Non-pigmented ciliary epithelial cell (primary cell): ENCODE measurements at places on chromosomes 3 and 15.

- DNase-seq, result no peak
These were observed 75.0 kb upstream of the RNU6-1 start for GRCh38 chr15:67914537-67915460.

DNA sequence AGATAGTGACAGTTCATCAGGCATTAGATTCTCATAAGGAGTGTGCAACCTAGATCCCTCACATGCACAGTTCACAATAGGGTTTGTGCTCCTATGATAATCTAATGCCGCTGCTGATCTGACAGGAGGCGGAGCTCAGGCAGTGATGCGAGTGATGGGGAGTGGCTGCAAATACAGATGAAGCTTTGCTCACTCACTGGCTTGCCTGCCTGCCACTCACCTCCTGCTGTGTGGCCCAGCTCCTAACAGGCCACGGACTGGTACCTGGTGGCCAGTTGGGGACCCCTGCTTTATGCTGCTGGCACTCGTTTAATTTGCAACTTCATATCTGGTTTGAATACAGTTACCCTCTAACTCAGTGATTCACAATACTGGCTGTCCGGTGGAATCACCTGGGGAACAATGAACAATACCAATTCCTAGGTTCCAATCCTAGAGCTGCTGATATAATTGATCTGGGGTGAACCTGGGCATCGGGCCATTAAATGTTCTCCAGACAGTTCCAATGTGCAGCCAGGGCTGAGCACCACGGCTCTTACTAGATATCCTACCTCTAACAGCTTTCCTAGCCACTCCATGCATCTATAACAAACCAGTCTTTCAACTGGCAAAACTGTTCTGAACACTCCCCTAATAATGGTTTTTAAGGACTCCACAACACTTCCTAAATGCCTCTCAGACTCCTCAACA, 131.4 kb downstream of the ATP1B3 start:
- DNase-seq, result no peak

GRCh38 chr3:107870943-107871638, 219.7 kb downstream of the CD47 start:
- DNase-seq, result no peak

GRCh38 chr3:89300981-89301380, 193.6 kb downstream of the EPHA3 start:
- no peak for DNase-seq

GRCh38 chr3:125960456-125961288, 8.3 kb upstream of the ROPN1B start:
- DNase-seq, result no peak

DNA sequence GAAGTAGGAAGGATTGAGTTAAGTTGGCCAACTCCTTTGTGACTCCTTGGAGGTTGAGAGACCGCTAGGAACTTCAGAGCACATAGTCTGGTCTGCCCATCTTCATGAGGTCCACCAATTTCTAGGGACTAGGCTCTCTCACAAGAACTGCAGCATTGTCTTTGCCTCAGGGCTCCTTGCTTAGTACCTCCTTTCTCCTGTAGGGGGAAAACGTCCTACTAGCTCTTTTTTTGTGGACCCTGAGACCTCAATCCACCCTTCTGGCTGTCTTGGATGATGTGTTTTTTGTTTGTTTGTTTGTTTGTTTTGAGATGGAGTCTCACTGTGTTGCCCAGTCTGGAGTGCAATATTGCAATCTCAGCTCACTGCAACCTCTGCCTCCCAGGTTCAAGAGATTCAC, 21.6 kb downstream of the REC114 start:
- no peak for DNase-seq

DNA sequence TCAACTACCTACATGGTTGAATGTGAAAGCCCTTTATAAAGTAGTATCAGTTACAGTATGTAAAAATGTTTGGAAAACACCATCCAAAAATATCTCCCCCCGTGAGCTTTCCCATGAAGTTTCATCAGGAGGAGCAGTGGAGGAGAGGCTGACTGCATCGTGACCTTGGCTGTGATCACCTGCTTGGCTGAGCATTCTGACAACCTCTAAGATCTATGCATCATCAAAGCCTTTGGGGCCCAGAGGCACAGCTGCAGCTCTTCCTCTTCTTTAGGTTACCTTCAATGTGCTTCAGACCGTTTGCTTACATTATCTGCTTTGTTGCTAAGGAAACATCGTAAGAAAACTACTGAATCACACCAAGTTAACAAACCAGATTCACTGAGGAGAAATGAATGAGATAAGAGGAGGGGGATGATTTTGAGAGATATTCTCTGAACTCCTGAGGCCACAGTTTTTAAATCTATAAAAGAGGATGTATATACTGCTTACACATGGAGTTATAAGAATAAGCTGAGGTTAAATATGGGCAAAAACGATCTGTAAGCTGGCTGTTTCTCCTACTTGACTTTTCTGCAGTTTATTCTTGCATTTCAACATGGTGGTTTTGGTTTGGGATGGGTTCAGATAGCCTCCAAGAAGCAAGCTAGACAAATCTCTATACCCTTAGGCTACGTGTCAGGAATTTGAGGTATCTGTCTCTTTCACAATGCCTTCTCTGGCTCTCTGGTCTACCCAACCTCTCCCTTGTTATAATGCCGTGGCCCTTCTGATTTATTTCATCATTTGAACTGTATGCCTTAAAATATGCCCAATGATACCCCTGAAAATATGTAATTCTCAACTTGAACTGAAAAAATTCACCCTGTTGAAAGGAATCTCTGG, 4.0 kb downstream of the GCSAM start:
- DNase-seq, result no peak

GRCh38 chr3:64957408-64958198, 269.8 kb upstream of the ADAMTS9 start:
- no peak for DNase-seq

GRCh38 chr3:107853821-107854220, 237.0 kb downstream of the CD47 start:
- DNase-seq, result no peak

DNA sequence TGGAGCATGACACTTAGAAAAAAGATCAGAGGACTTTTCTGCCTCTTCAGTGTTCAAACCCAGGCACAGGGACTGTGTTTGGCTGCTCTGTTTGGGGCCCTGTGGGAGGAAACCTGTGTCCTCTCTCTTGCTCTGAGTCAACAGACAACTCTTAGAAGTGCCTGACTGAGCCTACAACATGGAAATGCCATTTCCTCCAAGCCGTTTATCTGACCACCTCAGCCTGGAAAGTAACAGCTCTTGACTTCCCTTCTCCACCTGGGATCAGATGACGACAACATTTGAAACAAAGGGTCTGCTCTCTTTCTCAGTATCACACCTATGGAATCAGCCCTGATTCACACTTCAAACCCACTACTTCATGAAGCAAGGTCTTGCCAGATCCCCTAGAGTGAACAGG, 91.3 kb upstream of the CTDSPL start:
- DNase-seq, result no peak

DNA sequence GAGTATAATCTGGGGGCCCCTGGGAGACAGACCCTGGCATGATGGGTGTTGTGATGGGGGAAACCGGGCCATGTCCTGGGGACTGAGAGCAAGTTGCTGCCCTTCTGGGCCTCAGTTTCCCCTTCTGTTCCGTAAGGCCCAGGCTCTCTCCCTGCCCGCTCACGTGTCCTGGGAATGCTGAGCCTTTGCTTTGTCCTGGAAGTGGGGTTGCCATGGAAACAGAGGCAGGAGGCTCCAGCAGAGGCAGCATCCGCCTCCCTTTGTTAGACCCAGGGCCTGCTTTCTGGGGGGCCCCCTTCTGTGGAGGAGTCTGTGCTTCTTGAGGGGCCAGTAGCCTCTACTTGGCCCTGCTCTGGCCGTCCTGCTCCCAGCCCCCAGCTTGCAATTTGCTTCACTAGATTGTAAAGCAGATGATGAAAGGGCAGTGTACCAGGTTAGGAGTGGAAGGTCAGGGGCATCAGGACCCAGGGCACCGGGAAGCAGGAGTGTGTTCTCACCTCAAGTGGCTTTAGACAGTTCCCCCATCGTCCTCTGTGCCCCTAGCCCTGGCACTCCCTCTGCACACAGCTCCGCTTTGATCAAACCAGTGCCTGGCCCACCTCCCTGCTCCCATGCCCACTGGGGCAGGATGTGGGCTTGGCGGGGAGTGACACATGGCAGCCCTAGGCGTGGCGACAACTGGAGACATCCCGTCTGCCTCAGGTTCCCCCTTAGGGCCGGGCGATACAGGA, 105.6 kb downstream of the FBLN2 start:
- no peak for DNase-seq

DNA sequence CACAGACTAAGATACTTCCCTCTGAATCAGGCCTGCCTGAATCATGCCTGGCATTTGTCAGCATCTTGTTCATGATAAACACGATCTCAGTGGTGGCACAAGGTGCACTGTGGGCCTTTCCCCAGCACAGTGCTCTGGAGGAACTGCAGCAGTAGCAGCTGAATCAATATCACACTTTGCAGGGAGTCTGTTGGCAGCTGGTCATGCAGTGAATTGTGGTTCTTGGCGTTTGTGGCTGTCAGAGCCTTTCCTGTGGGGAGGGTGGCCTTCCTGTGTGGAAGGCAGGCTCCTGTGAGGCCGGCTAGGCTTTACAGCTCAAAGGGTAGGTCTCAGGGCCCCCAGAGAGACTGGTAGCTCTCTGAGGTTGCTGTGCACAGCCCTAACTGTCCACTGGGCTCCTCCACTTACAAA, 54.4 kb upstream of the TLE3 start:
- DNase-seq, result peak; percentile 22

GRCh38 chr3:85801955-85802354, 843.2 kb downstream of the CADM2 start:
- no peak for DNase-seq
